Stimulated activated CD8-positive, alpha-beta memory T cell treated with anti-CD3 and anti-CD28 coated beads, Interleukin-12 subunit alpha, Interleukin-12 subunit beta, amount 100 ng/mL, for 1 hour (primary cell): ENCODE measurements at places on chromosomes 11 and 22.

- no peak for DNase-seq
These were observed 40.9 kb downstream of the NAV2 start for GRCh38 chr11:19753451-19754106.

DNA sequence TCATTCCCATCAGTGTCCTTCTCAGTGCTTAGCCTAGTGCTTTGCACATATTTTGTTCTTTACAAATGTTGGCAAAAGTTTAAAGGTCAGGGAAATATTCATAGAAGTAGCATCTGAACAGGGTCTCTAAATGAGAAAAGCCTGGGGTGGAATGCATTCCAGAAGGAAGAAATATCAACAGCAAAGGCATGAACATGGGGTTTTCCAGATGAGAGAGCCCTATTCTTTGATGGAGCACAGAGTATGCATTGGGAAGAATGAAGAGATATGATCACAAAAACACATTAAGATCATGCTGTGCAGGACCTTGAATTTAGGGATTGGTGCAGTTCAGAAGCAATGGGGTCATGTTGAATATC is 140.2 kb downstream of the SNX19 start:
- no peak for DNase-seq

GRCh38 chr11:116301141-116301540 is 471.6 kb downstream of the BUD13 start:
- no peak for DNase-seq

DNA sequence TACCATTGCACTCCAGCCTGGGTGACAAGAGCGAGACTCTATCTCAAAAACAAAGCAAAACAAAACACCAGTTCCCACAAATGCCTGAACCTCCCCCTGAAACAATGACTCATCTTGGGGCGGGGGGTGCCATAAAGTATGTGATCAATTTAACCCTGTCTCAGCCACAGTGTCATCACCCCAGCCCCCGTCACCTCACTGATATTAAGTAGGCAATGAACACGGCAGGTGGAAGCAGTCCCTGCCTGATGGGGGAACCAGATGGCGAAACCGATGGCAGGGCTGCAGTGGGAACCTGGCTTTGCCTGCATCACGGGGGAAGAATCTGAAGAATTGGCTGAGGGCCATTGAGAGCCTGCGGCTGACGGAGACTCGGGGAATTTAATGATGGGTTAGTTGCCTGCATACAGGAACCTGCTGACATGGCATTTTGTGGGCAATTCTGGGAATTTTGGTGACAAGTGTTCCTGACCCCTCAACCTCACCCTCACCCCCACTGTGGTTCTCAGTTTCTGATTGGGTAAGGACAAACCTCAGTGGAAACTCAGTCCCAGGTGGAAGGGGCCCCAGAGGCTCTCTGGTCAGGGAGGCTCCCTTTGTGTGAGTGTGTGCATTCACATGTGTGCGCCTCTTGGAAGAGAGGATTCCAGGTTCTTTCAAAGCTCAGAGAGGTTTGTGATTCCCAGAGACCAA is 39.1 kb upstream of the SHISAL1 start:
- DNase-seq: no peak

GRCh38 chr11:10653261-10653660 is 40.3 kb downstream of the IRAG1 start:
- DNase-seq: no peak

- no peak for DNase-seq
These were observed 586 bp downstream of the OR56A5 start for GRCh38 chr11:5967708-5968107.
